ENCODE measurements at places on chromosomes 12 and 14. TPM values are rescaled to one million over a fixed set of nuclear protein-coding genes. Genes with fewer than 3 reads are reported as not detected.

MYBPC1 gene
- total RNA-seq: not detected

DNA sequence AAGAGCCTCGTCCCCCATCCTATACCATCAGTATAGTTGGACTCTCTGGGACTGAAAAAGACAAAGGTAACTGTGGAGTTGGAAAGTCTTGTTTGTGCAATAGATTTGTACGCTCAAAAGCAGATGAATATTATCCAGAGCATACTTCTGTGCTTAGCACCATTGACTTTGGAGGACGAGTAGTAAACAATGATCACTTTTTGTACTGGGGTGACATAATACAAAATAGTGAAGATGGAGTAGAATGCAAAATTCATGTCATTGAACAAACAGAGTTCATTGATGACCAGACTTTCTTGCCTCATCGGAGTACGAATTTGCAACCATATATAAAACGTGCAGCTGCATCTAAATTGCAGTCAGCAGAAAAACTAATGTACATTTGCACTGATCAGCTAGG, 13.6 kb downstream of the ARHGAP5 start:
- DNase-seq: no peak

GRCh38 chr12:132469423-132469822, 20.5 kb upstream of the FBRSL1 start:
- no peak for DNase-seq

DNA sequence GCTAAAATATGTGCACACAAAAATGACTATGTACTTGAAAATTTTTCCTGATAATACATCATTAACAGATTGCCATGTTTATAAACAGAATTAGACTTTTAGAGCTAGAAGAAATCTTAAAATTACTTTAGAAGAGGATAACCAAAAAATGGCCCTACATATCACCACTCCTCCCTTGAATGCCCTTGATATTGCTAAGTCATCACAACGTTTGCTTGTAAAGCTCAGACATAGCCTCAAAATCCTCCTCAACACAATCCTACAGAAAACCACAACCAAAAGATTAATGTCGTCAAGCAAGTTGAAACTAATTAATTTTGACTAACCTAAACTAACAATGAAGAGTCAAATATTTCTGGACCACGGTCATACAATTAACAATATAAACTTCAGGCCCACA, 19.4 kb upstream of the NAA30 start:
- no peak for DNase-seq

- no peak for DNase-seq
Observed at GRCh38 chr12:117393656-117394055, 32.2 kb upstream of the NOS1 start.

PTGES3 gene
- total RNA-seq: 406 TPM

DNA sequence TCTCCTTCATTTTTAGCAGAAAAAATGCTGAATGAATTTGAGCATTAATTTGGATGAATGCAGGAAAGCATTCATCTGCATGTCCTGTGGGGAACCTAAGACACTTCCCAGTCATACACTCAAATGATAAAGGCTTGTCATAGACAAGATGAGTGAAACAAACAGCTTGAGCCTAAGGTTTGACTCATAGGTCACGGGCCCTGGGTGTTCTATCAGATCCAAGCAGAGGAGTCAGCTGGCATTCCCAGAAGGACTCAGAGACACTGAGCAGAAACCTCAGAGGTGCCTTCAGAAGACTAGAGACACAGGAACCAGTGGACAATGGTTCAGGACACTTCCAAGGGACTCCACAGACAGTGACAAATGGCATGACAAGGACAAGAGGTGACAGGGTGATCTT, 183.9 kb downstream of the NTF3 start:
- no peak for DNase-seq

OTOGL gene
- total RNA-seq: not detected

DNA sequence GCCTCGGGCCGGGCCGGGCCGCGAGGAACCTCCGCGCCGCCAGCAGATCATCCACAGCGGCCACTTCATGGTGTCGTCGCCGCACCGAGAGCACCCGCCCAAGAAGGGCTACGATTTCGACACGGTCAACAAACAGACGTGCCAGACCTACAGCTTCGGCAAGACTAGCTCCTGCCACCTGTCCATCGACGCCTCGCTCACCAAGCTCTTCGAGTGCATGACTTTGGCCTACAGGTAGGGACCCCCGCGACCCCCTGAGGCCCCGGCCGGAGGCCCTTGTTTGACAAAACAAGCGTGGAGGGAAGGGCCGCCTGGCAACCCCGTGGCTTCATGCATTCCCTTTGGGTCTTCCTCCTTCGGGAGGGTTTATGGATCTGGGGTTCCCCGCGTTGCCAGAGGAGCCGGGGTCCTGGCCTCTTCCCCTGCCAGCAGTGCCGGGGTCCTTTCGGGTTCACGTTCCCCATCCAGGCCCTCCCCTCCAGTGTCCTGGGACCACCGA, 526 bp downstream of the MLXIP start:
- peak; percentile 42 for DNase-seq

GON7 gene
- total RNA-seq: 16.8 TPM

PMCH gene
- total RNA-seq: not detected

KRT8 gene
- total RNA-seq: 0.40 TPM

OR4E2 gene
- not detected for total RNA-seq

GRCh38 chr12:55664826-55665225, 28.1 kb downstream of the OR10P1 start:
- DNase-seq: no peak

DNA sequence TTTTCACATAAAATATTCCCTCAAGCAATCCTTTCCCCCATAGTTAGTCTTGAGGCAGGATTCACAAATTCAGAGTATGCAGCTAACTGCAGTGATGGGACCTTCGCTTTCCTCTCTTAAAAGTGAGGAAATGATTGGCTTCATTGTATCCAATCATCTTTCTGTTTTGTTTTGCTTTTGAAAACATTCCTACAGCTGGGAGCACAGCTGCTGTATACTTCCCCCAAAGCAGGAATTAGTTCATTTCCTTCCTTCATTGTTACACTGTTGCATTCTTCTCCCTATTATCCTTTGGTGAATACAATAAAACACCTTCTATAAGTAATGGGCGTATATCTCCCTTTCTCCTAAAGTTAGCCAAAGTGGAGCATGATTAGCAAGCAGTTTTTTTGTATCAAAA, 9.4 kb upstream of the GAS2L3 start:
- DNase-seq: no peak

- DNase-seq: no peak
Observed at GRCh38 chr14:99515301-99516155, 34.3 kb downstream of the CCNK start.

CYP27B1 gene
- total RNA-seq: 7.9 TPM

DNA sequence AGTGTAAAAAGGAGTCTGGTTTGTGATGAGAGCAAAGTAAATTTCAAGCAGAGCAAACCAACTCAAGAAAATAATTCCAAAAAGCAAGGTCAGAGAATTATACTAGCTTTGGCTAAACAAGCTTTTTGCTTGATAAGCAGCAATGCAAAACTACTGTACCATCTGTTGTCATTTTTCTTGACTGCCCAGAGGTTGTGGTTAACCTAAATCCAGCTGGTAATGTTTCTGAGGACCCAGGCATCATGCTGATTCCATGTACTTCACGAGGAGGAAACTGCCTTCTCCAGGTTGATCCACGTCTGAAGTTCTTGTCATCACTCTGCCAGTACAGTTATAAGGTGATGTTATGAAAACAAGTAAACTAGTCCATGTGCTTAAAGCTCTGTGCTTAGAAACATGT, 185.2 kb downstream of the ACSS3 start:
- no peak for DNase-seq

KCNMB4 gene
- 1.0 TPM for total RNA-seq

All from activated CD8-positive, alpha-beta T cell treated with anti-CD3 and anti-CD28 coated beads for 36 hours (primary cell).